Activated gamma-delta T cell (primary cell): ENCODE measurements at places on chromosomes 11 and 22.

GRCh38 chr11:111474432-111474831, 37.8 kb downstream of the BTG4 start:
- no peak for DNase-seq

- no peak for DNase-seq
These were observed 134.8 kb downstream of the LARGE1 start for GRCh38 chr22:33785283-33785968.

GRCh38 chr22:46084376-46084775, 66.0 kb upstream of the PPARA start:
- no peak for DNase-seq

DNA sequence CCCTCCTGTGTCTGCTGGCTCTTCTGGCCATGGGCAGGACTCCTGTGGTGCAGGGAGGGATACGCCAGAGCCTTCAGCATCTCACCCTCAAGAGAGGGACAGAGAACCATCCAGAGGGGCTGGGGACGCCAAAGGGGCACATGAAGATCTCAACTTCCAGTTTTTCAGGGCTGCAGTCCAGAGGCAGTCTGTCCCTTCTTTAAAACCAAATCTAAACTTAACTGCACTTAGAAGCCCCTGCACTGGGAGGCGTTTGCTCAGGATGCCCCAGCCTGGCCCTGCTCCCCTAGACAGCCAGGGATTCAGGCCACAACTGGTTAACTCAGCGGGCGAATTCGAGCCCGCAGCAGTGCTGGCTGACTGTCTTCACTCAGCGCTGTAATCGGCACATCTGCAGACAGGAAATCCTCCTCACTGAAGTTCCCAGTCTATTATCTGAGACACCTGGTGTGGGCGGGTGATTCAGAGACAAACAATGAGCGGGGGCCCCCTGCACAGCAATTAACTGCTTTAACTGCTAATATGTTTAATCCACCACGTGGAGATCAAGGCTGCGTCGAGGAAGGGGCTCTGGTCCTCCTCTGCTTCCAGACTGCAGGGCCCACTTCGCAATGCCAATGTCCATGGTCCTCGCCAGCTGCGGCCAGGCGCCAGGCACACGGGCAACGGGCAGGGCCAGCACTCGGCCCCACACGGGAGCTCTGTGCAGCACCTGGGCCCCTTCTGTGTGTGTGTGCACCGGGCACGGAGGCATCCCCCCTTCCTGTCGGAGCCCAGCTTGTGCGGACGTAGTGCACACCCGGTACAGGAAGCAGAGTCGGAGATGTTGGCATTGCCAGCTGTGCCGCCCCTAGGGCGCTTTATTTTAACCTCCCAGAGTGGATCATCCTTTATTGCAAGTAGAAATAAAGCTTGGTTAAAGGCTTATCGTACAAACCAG, 36.9 kb upstream of the GNB1L start:
- no peak for DNase-seq

DNA sequence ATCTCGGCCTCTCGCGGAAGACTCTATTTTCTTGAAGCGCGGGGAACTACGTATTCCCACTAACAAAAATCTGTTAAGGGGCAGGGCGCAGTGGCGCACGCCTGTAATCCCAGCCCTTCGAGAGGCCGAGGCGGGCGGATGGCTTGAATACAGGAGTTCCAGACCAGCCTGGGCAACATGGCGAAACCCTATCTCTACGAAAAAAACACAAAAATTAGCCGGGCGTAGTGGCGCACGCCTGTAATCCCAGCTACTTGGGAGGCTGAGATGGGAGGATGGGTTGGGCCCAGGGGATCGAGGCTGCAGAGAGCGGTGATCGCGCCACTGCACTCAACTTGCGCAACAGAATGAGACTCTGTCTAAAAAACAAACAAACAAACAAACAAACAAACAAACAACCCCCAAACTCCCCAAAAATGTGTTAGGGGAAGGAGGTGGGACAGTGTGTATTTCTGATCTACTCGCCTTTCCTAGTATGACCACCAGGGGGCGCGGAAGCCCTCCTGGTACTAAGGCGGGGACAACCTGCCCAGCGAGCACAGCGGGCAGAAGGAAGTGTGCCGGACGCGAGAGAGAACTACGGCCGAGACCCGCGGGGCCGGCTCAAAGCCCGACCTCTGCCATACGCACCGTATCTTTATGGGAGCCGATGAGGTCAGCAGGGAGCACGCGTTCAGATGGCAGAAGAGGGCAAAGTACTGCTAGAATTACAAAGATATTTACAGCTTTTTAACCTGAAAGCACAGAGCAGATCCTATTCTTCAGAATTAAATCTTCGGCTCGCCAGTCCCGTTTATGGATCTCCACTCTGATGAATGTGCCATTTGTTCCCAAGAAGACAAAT, 1.3 kb upstream of the STX3 start:
- DNase-seq = peak; percentile 19

DNA sequence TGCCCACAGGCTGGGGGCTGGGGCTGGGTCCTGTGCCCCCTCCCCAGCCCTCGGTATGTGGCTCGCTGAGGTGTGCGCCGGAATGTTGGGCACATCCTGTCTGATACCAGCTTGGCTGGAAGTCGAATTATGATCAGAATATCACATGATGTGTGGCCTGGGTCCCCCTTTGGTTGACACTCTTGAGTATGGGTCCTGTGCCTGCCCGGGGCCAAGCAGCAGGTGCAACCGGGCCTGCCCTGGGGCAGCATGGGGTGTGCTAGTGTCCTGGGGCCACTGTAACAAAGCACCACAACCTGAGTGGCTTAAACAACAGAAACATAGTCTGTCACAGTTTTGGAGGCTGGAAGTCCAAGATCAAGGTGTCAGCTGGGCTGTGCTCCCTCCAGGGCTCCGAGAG, 52.7 kb downstream of the PARVB start:
- no peak for DNase-seq
